ENCODE measurements at places on chromosomes 6 and 20. TPM values are rescaled to one million over a fixed set of nuclear protein-coding genes. Genes with fewer than 3 reads are reported as not detected.

GRCh38 chr6:136184738-136185137, 65.4 kb downstream of the MTFR2 start:
- DNase-seq, result no peak

DNA sequence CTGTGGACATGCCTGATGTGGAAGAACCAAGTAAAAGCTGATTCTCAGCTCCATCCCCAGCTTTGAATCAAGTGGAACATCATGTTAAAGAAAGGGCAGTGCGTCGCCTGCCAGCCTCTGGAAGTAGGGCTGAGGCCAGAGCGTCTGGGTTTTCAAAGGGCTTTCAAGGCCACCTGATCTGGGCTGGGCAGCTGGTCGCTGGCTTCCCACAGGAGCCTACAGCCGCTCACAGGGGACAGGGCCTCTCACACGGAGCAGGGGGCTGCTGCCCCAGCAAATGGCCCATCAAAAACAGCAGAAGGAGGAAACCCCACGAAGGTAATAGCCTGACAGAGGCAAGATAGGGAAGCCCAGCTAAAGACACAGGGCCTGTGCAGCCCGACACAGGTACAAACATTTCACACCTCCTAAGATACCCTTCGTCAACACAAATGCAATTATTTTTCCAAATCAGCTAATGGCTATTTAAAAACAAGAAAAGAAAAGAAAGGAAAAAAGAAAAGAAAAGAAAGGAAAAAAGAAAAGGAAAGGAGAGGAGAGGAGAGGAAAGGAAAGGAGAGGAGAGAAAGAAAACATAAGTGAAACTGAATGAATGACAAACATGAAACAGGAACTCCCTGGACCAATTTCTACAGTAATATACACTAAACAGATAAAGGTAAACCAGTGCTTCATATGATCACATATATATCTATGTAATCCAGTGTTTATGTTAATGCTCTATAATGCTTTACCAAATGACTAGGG, 24.8 kb downstream of the RRBP1 start:
- DNase-seq, result no peak

DNA sequence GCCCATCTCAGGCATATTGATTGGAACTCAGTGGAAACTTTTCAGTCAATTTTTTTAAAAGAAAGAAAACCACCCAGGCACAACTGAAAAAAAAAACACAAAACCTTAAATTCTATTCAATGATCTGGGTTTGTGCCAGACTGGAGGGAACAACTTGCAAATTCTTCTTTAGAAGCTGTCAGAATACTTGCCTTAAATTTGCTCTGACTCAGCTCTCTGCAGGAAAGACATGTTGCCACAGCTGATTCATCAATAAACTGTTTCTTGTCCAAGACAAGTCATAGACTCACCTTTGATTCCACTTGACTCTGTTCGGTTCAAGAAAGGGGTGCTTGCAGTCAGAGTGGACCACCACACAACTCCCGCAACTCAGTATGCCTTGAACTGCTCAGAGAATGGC, 117.8 kb upstream of the F13A1 start:
- no peak for DNase-seq

GINS1 gene
- polyA plus RNA-seq, result 2.2 TPM

QRSL1 gene
- polyA plus RNA-seq, result 7.8 TPM

DNA sequence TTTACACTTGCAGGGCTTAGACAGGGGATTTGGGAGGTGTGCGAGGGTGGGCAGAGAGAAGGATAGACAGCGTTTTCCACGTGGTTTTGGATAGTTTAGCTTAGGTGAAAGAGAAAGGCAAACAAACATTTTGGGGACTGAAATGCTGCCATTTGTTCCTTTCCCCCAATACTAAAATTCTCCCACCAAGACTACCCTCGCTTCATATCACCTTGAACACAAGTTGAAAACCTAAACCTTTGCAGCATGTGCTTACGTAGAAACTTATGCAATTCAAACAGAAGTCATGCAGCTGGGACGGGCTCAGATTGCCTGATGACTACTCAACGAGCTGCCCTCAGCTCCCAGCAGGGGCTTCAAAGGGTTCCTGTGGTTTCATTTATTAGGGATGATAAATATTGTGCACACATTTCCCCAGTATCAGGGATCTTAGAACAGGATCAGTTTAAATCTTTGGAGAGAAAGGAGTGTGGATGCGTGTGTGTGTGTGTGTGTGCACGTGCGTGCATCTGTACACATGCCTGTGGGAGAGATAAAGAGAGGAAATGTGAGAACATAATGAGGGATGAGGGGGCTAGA, 77.3 kb downstream of the SLC22A23 start:
- DNase-seq, result no peak

DNA sequence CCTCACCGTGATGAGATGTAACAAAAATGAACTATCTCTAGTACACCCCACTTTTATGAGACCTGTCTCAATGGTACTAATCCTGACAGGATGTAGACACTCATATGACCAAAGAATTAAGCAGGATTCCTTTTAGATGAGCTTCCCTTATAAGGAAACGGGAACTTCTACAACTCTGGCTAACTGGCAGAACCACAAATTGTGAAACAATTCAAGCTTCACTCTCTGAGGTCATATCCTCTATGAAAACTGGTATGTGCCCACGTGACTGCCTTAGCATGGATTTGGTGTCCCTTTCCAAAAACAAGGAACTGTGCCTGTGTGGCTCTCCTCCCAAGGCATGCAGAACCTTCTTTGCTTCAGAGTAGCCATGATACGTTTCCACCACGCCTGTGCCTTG, 14.1 kb upstream of the CPNE5 start:
- no peak for DNase-seq

NCOA3 gene
- polyA plus RNA-seq, result 2.9 TPM

DNA sequence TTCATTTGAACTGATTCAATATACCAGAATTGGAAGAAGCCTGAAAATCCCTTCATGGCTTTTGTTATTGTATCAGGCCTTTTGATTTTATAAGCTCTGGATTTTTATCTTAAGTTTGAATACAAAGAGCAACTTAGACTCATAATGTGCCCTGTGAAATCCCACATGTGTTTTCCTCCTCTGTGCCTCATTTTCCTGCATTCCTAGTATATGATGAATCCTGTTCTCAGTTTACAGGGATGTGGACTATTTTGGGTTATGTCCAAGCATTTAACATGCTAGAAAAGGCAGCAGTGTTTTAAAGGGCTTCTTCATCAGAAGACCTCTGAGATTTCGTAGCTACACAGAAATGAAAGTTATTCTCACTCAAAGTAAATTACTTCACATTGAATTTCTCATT, 455.0 kb downstream of the RFPL4B start:
- DNase-seq, result no peak

- DNase-seq, result no peak
Measured at GRCh38 chr20:42721923-42722322, 467.8 kb downstream of the PTPRT start.

DNA sequence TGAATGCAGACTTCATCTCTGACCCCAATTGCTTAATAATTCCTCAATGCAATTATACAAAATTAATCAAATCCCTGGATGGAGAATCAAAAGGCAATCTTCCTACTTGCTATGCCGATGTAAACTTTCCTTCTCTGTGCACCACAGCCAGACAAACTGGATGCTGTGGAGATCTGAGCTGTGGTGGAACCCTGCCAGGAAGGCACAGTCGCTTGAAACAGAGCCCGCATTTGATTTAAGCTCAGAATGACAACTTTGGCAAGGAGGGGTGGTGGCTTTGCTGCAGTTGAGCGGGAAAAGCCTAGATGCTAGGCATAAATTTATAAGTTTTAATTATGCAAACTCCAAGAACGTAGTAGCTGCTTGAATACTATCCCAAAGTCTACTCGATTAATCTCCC, 190.8 kb downstream of the MTFR2 start:
- no peak for DNase-seq

DNA sequence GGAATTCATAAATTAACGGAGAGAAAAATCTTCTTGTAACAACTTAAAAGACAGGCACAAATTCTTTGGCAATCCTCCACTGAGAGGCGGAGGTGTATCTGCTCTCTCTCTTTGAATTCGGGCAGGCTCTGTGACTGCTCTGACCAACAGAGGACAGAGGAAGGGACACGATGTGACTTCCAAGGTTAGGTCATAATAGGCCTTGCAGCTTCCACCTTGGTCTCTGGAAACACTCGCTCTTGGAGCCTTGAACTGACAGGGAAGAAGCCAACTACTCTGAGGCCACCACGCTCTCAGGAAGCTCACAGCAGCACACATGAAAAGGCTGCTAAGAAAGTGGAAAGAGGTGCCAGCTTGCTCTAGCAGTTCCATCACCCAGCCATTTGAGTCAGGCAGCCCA, 14.9 kb downstream of the TOMM34 start:
- DNase-seq, result no peak

- DNase-seq, result no peak
Measured at GRCh38 chr6:123821112-123821511, 17.4 kb downstream of the NKAIN2 start.

All from immature natural killer cell (primary cell).